ENCODE measurements at places on chromosomes 6 and 20. TPM values are rescaled to one million over a fixed set of nuclear protein-coding genes. Genes with fewer than 3 reads are reported as not detected.

The SIRPB2 gene
- not detected for total RNA-seq

The CALHM6 gene
- total RNA-seq = not detected

GRCh38 chr6:21665392-21666200 is 72.0 kb downstream of the SOX4 start:
- peak overlapping the region; percentile 82 for H3K27ac ChIP-seq
- peaks cover 21% of the 10 kb centered on the region for H3K27me3 ChIP-seq
- H3K4me1 ChIP-seq = peaks cover 26% of the 10 kb centered on the region
- peak overlapping the region; percentile 97 for H3K4me3 ChIP-seq

The RRAGD gene
- 20.7 TPM for total RNA-seq

The RBM39 gene
- total RNA-seq = 555 TPM

The SERINC3 gene
- 32.9 TPM for total RNA-seq

GRCh38 chr6:37584654-37585522 is 85.2 kb upstream of the CCDC167 start:
- H3K4me1 ChIP-seq = peaks cover 49% of the 10 kb centered on the region
- H3K4me3 ChIP-seq = no peak overlapping the region
- H3K27ac ChIP-seq = no peak overlapping the region
- peak; percentile 31 for DNase-seq

DNA sequence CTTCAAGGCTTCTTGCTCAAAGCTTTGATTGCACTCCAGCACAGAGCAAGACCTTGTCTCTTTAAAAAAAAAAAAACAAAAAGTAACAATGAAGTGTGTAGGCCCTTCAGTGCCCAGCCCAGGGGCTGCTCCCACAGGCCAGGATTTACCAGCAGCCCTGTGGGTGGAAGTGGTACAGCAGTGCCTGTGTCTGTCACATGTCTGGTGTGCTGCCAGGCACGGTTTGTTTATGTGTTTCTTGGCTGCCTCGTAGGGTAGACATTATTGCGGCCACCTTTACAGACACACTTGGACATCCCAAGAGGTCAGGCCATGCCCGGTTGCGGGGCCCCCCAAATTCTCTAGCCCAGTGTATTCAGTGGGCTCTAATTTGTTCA is 12.7 kb downstream of the DYNLRB1 start:
- no peaks in the 10 kb centered on the region for H3K36me3 ChIP-seq
- H3K27me3 ChIP-seq = no peaks in the 10 kb centered on the region
- no peaks in the 10 kb centered on the region for H3K4me1 ChIP-seq
- no peak overlapping the region for H3K27ac ChIP-seq
- H3K4me3 ChIP-seq = no peak overlapping the region

DNA sequence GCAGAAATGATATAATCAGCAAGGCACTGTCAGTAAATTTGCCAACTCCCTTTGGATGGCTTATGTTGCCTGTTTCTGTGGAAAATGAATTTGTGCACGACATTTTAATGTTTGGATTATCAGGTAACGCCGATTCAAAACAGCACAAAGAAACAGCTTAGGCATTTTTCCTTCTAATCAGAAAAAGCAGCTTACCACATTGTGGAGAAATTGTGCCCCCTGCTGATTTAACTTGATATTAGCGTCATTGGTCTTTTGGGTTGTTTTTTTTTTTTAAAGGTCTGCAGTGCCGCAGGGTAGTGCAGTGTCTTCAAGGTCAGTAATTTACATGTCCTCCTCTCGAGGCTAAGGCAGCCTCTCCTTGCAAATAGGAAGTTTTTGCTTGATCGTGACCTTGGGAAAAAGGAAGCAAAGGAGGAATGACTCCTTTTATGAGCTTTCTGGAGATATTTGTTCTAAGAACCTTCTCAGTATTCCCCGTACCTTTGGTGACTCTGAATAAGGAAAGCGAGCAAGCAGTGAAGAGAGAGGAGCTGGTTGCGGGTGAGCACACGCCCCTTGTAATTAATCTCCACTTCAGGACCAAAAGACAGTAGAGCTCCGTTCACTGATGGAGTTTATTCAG is 79.1 kb downstream of the ELOVL4 start:
- peaks cover 12% of the 10 kb centered on the region for H3K4me1 ChIP-seq
- H3K27me3 ChIP-seq = peaks cover 7% of the 10 kb centered on the region
- no peak overlapping the region for H3K27ac ChIP-seq
- no peak overlapping the region for H3K4me3 ChIP-seq

DNA sequence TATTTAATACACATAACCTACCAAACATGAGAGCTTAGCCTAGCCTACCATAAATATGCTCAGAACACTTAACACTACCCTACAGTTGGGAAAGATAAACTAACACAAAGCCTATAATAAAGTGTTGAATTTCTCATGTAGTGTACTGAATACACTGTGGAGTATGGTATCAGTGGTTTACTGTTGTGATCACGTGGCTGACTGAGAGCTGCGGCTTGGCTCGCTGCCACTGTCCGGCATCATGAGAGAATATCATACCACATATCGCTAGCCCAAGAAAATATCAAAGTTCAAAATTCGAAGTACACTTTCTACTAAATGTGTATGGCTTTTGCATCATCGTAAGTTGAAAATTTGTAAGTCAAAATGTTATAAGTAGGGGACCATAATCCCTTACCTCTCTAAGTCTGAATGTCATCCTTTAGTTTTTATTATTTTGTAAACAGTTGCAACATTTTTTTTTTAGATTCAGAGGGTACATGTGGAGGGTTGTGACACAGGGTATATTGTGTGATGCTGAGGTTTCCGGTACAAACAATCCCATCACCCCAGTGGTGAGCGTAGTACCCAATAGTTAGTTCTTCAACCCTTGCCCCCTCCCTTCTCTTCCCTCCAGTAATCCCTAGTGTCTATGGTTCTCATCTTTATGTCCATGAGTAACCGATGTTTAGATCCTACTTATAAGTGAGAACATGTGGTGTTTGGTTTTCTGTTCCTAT is 14.6 kb upstream of the TAAR1 start:
- no peak overlapping the region for H3K4me3 ChIP-seq
- H3K36me3 ChIP-seq = no peaks in the 10 kb centered on the region
- DNase-seq = no peak
- no peaks in the 10 kb centered on the region for H3K4me1 ChIP-seq
- no peaks in the 10 kb centered on the region for H3K27me3 ChIP-seq
- H3K27ac ChIP-seq = no peak overlapping the region

DNA sequence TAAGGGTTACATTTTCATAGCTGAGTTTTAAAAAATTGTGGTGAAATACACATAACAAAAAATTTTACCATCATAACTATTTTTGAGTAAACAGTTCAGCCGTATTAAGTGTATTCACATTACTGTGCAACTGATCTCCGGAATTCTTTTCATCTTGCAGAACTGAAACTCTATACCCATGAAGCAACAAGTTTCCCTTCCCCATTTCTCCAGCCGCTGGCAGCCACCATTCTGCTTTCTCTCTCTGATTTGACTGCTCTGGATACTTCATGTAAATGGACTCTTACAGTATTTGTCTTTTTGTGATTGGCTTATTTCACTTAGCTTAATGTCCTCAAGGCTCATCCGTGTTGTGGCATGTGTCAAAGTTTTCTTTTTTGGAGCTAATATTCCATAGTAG is 341.6 kb downstream of the QKI start:
- H3K27ac ChIP-seq = no peak overlapping the region
- peaks cover 4% of the 10 kb centered on the region for H3K4me1 ChIP-seq
- DNase-seq = no peak
- no peak overlapping the region for H3K4me3 ChIP-seq

DNA sequence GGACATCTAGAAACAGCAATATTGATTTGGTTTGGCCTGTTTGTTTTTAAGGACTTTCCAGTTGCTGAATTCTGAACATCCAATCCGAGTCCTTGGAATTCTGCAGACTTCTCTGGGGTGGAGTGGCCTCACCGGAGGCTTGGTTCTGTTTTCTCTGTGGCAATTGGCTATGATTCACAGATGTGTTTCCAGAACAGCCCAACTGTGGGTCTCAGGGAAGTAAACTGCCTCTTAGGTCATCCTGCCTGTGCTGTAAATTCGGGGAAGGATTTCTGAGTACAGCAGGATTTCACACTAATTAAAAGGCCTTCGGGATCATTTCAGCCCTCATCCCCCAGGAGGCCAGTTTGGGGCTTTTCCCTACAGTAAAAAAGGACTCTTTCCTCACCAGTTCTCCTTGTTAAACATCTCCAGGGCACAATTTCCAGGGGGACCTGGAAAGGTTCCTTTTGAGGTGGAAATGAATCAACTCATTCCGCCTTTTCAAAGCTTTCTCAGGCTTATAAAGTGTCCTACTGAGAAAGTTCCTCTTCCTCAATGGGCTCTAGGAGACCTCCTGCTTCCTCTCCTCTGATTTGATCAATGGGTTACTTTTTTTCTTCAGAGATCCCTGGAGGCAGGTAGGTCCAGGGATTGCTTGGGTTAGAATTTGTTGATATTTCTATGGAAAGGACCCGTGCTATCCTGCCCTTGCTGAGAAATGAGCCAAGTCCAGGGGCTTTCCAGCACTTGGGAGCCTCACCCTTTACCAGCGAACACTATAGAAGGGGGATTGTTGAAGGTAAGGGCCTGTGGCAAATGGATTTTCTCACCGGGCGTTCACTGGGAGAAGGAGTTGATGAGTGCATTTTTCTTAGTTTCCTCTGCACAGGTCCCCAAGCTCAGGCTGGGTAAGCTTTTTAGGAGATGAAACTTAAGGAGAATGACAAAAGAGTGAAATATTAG is 114.6 kb downstream of the CLIC5 start:
- H3K27me3 ChIP-seq = peaks cover 29% of the 10 kb centered on the region
- H3K4me1 ChIP-seq = peaks cover 29% of the 10 kb centered on the region
- no peak overlapping the region for H3K27ac ChIP-seq
- no peak overlapping the region for H3K4me3 ChIP-seq
- no peaks in the 10 kb centered on the region for H3K36me3 ChIP-seq

DNA sequence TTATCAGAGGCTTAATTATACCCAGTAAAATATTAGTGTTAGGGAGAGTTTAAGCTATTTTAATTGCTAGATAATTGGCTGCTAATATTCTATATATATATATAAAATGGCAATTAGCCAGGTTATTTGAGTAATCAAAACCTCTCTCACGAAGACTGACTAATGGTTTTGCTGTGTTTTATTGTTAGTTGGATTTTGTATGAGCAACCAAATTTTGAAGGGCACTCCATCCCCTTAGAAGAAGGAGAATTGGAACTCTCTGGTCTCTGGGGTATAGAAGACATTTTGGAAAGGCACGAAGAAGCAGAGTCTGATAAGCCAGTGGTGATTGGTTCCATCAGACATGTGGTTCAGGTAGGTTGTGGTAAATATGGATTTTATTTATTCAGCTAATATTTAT is 102.2 kb downstream of the RTN4IP1 start:
- no peaks in the 10 kb centered on the region for H3K27me3 ChIP-seq
- no peaks in the 10 kb centered on the region for H3K36me3 ChIP-seq
- no peaks in the 10 kb centered on the region for H3K4me1 ChIP-seq
- no peak for DNase-seq
- H3K4me3 ChIP-seq = no peak overlapping the region

The CRIP3 gene
- total RNA-seq = 21.3 TPM
